Iris pigment epithelial cell (primary cell): ENCODE measurements at places on chromosomes 2 and 18.

DNA sequence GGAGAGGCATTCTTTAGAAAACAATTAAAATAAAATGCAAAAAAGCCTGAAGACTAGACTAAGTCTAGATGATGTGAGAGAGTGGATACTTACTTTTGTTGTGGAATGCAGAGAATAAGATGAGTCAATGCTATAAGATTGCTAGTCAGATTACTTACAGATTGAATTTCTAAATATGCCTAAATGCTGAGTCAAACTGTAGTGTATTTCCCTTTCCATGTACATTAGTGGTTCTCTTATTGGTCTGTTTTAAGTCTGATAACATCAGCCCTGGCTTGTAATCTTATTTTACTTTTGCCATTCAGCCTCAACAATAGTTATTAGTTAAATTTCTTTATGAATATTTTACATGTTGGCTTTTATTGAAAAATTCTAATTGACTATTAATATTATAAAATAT is 702.7 kb downstream of the SOCS6 start:
- peak; percentile 31 for DNase-seq

DNA sequence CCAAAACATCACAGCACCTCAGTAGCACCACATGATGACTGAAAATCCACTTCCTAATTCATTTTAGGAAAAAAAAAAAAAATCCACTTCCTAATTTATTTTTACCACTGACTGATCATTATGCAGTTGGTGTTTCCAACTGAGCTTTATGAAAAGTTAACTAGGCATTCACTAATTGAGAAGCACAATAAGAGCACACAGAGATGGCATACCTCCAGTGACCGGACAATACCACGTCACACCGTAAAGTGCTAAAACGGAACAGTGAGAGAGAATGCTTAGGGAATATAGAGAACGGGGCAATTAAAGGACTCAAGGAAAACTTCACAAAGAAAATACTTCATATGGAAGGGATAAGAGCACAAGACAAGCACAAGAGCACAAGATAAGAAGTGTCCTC is 212.5 kb downstream of the NBAS start:
- DNase-seq: no peak

DNA sequence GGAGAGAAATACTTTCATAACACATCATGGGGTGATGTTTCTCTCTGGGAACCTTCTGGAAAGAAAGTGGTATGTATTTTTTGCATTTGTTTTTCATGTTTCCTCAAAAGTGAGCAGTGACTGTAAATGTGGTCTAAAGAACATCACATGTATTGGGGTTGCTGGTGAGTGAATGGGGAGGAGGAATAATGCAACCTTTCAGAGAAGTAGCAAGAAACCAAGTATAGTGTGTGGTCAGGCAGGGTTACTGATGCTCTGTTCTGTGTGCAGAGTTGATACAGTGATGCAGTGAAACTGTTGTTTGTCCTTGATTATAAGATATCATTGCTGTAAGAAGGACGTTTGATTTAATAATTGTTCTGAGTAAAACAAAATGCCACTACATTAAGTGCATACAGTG is 24.1 kb downstream of the ADNP2 start:
- no peak for DNase-seq

GRCh38 chr2:62604336-62604735 is 98.3 kb upstream of the TMEM17 start:
- peak; percentile 44 for DNase-seq

GRCh38 chr2:237488901-237489860 is 2.1 kb downstream of the MLPH start:
- no peak for DNase-seq

GRCh38 chr2:102513355-102513939 is 40.4 kb downstream of the SLC9A4 start:
- DNase-seq: no peak

GRCh38 chr18:44464398-44465180 is 216.1 kb upstream of the SETBP1 start:
- no peak for DNase-seq

DNA sequence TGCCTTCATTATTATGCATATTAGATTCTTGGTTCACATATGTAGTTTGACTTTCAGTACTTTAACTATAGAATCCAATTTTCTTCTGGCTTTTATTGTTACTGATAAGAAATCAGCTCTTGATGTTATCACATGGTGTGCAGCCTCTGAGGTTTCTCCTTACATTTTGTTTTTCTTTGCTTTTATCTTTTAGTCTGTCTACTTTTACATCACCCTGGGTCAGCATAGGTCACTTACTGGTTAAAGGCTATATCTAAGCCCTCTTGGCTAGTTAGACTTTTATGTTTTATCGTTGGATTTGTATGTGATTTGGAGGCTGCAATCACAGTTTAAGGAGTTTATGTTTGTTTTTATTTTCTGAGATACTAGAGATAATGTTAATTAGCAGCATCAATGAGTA is 187.2 kb upstream of the NOL4 start:
- DNase-seq: no peak

DNA sequence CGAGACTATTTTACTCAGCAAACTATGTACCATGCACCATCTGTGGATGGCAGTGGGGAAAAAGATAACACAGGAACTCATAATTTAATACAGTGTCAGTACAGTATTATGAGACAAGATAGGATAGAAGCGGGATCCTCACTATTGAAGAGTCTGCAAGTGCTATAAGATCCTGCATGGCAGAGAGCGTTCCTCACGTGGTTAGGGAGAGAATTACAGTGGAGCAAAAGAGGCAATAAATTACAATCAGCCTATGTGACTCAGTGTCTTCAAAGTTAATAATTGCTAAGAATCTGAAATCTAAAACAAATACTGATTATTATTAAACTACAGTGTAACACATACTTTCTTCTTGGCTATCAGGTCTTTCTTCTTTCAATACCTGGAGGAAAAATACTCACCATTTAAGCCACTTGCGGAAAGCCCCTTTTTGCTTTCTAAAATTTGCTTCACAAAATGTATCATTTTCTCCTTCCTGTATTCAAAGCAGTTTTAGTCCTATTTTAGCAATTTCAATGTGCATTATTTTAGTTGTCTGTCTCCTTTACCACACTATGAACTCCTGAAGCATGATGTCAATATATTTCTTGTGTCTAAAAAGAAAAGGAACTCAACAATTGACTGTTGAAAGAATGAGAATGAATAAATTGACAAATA is 342.9 kb downstream of the SPAG16 start:
- DNase-seq: no peak

GRCh38 chr2:173500953-173501352 is 146.3 kb downstream of the CDCA7 start:
- DNase-seq: no peak

DNA sequence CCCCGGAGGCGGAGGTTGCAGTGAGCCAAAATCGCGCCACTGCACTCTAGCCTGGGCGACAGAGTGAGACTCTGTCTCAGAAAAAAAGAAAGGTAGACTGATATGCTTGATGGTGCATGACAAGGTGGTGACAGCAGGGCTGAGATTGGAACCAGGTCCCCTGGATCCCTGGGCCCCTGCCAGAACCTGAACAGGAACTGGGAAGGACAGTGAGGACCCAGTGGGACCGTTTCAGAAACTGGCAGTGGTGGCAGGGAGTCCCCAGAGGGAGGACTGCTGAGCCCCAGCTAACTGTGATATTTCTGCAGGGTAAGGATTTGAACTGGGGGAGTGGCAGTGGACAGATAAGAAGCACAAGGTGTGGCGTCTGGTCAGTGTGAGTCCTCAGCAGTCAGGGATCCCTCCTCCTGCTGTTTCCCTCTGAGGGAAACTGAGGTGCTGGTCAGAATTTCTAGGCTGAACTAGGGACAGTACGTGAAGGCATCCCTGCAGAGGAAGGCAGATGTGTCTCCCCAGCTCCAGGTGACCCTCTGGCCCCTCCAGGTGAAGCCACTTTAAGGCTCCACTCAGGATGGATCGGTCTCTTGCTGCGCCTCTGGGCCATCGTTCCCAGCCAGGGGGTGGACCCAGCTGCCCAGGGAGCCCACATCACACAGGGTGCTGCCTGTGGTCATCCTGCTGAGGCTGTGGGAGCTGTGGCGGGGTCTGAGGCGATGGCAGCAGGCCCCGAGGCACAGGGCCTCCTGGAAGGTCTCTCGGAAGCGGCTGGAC is 5.6 kb downstream of the NMUR1 start:
- no peak for DNase-seq

GRCh38 chr2:69525261-69525660 is 88.0 kb upstream of the NFU1 start:
- peak; percentile 72 for DNase-seq

- no peak for DNase-seq
Observed at GRCh38 chr2:233006648-233007047, 6.4 kb downstream of the NGEF start.

DNA sequence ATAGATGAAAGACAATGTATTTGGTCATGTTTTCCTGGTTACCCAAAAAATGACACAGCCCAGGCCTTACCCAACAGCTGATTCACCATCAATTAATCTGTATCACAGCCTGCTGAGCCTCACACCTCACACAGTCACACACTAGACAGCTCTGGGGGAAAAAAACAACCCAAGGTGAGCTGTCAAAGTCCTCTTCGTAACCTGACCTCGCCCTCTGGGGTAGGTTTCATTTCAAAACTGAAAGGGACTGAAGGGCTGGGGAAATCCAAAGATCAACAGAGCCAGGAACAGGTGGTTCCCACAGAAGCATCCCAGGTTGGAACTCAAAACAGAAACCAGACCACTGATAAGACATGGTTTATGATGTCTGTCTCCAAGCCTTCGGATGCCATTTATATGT is 18.2 kb upstream of the PCBP1 start:
- DNase-seq: peak; percentile 31

GRCh38 chr2:125167820-125168219 is 1142.7 kb downstream of the CNTNAP5 start:
- DNase-seq: peak; percentile 20

DNA sequence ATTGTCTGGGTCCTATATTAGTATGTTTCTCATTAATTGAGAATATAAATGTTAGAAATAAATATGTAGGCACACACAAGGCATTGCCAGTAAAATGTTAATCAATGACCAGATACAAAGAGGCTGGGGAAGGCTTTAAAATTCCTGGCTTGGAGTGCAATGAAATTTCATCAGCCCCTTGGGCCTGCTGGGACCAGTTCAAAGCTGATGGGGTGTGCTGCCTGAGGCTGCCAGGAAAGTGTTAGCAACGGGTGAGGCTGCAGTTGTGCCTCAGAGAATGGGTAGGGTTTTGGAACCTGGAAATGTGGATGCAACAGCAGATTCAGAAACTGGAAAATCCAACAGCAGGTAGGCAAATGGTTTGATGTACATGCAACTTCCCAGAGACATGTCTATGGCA is 68.9 kb downstream of the DIPK1C start:
- DNase-seq: no peak

DNA sequence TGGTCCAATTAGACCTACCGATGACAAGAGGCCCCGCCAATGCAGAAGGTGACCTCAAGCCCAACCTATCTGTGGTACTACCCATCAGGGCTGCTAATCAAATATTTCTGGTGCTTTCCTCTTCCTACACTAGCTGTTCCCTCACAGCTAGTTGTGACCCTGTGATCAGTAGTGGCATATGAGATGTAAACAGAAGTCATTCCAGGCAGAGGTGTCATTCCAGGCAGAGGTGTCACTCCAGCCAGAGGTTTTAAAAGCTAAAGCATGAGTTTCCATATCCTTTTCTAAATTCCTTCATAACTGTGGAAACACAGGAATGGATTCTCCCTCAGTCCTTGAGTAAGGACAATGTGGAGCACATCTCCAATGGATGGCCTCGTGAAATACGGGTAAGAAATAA is 110.9 kb upstream of the DNAJC10 start:
- DNase-seq: no peak

DNA sequence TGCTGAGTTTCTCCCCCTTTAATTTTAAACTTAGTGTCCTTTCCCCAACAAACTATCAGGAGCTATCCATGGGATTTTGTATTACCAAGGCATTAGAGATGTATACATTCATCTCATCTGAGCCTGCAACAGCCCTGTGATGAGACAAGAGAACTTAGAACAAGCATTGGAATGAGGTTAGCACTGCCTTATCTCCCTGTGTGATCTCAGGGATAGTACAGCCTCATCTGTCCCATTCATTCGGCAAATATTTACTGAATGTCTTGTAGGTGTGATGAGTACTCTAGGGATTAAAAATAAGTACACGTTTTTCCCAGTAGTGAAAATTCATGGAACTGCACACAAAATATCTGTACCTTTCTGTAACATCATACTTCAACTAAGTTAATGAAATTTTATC is 45.6 kb downstream of the PAIP2B start:
- DNase-seq: peak; percentile 4

DNA sequence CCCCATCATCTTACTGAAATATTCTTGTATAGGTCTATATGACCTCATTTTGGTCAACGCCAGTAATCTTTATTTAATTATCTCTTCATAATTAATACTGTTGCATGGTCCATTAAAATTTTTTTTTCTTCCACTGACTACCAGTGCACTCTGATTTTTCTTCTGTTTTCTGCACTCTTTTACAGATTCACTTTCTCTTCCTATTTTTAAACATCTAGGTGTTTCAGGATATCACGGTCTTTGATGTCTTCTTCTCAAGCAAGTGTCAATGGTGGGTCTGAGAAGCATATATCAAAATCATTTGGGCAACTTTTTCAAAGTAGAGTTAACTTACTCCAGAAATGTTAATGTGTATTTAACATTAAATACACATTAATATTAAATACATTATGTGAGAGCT is 51.4 kb downstream of the CCDC141 start:
- DNase-seq: no peak

DNA sequence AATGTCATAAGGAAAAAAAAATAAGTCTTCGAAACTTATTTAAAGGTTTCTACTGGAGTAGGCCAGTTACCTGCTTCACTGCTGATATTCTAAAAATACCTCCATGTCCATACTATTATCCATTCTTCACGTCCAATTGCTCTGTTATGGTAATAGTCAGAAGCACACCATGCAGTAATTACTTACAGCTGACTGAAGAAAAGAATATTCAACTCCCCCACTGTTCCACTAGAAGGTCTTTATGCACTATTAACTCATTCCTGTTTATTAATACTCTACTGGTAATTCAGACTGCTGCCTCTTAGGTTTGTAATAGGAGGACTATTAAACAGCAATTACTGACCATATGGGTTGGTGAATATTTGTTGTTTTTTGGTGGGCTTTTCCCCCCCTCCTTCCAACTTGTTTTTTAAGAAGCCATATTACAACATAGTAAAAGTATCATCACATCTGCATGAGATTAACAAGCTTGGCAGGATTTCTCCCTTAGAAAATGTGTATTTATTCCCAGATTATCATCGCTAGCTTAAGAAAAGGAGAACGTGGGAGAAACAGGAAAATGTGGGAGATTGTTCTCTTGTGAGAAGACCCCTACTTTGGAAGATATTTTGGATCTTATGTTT is 806.4 kb upstream of the FANCL start:
- DNase-seq: no peak

DNA sequence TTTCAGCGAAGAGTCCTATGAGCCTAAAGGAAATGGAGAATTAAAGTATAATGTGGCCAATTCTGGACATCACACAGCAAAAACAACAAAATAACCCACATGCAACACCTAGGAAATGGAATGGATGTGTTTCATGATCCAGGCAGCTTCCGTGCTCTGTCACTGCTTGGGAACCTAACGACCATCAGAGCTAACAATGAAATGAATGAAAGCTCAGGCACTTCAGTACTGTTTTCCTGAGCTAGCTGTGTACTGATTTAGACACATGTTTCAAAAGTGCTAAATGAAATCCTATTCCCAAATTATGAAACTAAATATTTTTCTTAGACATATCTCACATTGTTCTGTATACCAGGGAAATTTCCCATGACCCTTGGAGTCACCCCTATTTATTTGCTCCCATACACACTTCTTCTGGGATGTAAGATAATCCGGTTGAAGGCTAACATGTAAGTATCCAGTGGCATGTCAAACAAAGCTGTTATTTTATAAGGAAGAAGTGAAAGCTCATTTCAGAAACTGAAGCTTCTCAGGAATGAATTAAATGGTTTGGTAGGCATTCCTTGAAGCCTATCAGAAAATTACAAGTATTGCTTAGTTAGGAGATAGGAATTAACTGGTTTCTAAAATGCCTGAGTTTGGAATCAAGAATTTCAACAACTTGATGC is 108.5 kb upstream of the RND3 start:
- DNase-seq: peak; percentile 66
